MV-4-11 (cell line): ENCODE measurements at places on chromosomes 13 and 19.

DNA sequence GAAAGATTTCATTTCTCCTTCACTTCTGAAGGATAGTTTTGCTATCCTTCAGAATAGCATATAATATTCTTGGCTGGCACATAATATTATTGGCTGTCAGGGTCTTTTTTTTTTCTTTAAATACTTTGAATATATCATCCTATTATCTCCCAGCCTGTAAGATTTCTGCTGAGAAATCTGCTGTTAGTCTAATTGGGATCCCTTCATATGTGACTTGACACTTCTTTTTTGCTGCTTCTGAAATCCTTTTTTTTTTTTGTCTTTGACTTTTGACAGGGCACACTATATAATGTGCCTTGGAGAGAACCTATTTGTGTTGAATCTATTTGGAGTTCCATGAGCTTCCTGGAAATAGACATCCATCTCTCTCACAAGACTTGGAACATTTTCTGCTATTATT, 136.9 kb upstream of the UBL3 start:
- no peak for DNase-seq

DNA sequence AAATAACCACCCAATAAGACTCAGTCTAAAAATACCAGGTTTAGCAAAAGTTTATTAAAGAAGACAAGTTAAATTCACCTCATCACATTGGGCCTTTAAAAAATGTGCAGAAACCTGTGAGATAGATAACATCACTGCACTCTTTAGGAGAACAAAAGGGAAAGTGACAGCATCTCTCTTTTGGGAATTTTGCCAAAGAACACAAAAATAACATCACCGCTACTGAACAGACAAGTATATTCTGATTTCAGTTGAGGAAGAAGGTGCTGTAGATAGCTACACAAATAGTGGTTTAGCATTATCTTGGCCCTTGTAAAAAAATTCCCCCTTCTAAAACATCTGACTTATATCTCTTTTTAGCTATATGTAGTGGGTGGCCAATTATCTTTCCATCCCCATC, 244.7 kb downstream of the VWA8 start:
- DNase-seq, result no peak

DNA sequence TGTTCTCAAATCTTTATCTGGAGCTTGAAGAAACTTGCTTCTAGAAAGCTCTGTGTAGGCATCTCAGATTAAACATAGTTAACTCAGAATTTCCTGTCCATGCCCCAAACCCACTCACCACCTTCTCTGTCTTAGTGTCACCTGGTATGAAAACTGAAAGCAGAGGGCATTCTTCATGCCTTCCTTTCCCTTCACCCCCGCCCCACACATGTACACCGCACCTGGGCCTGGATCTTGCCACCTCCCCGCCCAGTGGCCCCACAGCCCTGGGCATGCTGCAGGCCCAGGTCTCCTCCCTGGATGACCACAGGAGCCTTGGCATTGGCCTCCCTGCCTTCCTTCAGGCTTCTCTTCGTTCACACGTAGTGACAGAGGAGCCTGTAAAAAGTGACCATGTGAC, 15.8 kb downstream of the CFAP97D2 start:
- DNase-seq, result no peak

DNA sequence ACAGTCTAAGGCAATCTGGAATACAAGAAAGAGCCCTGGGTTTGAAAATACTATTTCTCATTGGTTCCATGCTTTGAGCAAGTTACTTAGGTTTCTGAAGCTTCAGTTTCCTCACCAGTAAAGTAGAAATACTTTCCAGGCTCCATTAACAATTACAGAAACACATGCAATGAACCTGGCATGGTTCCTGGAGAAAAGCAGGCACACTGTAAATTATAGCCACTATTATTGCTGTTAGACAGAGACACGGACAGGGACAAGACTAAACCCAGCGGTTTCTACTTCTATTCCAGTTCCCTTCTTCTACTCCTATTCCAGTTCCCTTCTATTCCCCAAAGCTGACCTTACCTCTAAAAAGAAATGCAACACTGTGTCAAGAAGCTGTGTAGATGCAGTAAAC, 41.2 kb downstream of the MIPEP start:
- DNase-seq, result no peak

- DNase-seq, result peak; percentile 11
Measured at GRCh38 chr19:5125797-5126497, 157.0 kb downstream of the KDM4B start.

GRCh38 chr13:101626925-101627555, 174.6 kb downstream of the ITGBL1 start:
- peak; percentile 60 for DNase-seq

- DNase-seq, result peak; percentile 95
Measured at GRCh38 chr19:50371914-50372475, 4.3 kb upstream of the NR1H2 start.

DNA sequence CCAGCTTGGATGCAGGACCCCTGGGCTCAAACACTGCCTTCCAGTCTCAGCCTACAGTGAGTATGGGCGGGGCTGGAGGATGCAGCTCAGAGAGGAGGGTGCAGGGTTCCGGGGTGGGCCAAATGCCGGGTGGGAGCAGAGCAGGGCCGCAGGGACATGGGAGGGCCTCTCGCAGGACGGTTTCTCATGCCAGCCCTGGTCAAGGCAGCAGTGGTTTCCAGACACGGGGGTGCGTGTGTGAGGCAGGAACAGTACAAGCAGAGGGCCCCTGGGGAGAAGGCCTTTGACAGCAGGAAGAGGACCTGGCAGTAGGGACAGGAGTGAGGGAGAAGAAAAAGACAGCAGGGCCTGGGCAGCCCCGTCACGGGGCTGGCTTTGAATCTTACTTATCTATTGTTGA, 34.1 kb downstream of the CRTC1 start:
- DNase-seq, result no peak

DNA sequence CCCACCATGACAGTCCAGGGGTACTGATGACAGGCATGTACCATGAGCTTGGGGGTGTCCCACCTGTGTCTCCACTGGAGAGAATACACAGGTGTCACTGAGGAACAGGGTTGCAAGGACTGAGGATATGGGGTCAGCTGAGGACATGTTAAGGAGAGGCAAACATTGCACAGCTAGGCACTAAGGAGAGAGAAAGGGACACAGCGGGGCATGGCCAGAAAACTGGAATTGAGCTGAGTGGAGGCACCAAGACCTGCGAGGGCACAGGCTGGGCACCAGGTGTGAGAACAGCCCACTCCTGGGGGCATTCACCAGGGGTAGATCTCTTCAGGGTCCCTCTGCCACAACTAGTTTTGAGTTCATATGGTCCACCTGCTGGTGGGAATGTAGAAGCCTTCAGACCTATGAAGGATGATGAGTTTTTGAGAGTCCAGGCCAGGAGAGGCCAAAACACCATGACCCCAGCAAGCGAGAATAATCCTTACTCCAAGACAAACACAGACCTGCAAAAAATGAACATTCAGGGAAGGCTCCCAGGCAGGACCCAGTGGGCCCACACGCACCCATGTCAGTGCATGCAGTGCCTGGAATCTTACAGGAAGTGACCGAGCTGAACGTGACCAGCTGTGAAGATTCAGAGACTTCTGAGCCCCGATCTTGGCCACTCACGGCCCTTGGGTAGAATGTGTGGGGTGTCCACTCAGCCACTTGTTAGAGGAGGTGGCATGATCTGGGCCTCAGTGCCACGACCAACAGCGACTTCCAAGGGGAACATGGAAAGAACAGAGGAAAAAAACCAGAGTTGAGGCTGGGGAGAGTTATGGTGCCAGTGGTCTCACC, 1.4 kb upstream of the ZNF584 start:
- no peak for DNase-seq

GRCh38 chr19:31575846-31576335, 226.7 kb upstream of the TSHZ3 start:
- DNase-seq, result no peak

- DNase-seq, result no peak
Measured at GRCh38 chr13:44759384-44760360, 183.5 kb upstream of the TSC22D1 start.

DNA sequence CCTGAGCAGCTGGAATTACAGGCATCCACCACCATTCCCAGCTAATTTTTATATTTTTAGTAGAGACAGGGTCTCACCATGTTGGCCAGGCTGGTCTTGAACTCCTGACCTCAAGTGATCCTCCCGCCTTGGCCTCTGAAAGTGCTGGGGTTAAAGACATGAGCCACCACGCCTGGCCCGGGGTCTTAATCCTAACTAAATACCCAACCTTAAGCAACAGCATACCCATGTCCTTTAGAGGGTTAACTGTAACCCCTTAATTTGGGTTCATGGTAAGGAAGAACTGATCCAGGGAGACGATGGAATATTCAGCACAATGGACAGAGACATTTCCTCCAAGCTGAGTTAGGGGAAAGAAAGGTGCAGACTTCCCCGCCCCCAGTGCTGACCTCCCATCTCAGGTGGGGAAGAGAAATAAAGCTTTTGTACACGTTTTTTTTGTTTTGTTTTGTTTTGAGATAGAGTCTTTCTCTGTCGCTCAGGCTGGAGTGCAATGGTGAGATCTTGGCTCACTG, 8.7 kb upstream of the GALP start:
- no peak for DNase-seq

- DNase-seq, result peak; percentile 6
Measured at GRCh38 chr13:35987572-35988513, 143.3 kb downstream of the DCLK1 start.

- no peak for DNase-seq
Measured at GRCh38 chr13:95462801-95463200, 89.7 kb upstream of the CLDN10 start.

DNA sequence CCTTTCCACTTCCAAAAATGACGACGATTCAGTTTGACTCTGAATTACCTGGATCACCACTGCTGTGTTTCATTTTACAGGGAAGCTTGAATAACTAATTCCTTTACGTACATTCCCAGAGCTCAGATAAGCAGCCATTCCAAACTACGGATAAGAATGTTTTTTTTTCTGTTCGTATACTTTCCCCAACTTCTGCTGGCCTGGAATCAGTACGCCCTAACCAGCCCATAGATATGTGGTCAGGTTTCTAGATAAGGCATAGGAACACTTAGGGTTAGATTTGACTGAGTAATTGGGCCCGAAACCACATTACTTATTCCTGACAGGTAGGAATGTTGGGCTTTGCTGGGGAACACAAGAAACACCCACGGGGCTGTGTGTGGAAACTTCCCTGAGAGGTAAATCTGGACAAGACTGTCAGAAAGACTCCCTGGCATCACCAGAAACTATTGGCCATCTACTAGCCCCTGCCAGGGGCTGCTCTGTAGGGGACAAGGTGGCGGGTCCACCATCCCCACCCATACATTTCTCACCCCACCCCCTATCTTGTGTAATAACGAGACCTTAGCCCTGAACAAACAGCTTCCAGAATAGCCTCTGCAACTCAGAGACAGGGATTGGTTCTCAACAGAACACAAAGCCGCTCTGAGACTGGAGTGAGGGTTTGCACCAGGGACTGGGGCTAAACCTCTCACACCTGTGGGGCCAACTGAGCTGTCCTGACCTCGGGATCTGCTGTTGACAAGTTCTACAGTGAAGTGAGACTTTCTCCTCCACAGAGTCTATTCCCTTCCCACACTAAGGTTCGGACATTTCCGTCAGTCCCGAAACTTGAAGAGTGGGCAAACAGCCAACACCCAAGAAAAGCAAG, 15.6 kb downstream of the RHPN2 start:
- no peak for DNase-seq

- no peak for DNase-seq
Measured at GRCh38 chr13:66860878-66861417, 369.2 kb downstream of the PCDH9 start.

- no peak for DNase-seq
Measured at GRCh38 chr13:112495465-112495864, 92.5 kb downstream of the TUBGCP3 start.

DNA sequence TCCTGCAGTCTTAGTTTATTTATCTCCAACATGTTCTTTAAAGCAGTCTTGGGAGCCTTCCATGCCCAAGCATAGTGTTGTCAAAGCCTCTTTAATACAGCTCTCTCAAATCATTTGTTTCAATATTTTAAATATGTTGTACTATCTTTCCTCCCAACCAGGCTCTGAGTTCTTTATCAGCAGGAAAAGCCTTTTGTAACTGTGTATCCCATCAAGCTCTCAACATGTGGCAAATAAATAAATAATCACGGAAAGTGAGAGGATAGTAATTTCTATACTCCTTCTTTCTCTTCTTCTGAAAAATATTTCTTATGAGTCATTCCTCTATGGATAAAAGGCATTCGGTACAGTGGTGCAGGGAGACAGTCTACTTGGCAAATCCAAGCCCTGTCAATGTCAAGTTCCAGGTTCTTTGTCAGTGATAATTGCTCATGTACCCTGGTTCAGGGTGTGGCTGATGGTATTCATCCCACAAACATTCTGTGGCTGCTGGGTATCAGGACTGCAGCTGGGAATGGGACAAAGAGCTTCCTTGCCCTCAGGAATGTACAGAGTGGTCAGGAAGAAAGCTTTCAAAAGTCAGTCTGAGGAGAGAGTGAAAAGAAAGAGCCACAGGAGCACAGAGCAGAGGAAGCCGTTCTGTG, 384.3 kb downstream of the EFNB2 start:
- DNase-seq, result no peak

DNA sequence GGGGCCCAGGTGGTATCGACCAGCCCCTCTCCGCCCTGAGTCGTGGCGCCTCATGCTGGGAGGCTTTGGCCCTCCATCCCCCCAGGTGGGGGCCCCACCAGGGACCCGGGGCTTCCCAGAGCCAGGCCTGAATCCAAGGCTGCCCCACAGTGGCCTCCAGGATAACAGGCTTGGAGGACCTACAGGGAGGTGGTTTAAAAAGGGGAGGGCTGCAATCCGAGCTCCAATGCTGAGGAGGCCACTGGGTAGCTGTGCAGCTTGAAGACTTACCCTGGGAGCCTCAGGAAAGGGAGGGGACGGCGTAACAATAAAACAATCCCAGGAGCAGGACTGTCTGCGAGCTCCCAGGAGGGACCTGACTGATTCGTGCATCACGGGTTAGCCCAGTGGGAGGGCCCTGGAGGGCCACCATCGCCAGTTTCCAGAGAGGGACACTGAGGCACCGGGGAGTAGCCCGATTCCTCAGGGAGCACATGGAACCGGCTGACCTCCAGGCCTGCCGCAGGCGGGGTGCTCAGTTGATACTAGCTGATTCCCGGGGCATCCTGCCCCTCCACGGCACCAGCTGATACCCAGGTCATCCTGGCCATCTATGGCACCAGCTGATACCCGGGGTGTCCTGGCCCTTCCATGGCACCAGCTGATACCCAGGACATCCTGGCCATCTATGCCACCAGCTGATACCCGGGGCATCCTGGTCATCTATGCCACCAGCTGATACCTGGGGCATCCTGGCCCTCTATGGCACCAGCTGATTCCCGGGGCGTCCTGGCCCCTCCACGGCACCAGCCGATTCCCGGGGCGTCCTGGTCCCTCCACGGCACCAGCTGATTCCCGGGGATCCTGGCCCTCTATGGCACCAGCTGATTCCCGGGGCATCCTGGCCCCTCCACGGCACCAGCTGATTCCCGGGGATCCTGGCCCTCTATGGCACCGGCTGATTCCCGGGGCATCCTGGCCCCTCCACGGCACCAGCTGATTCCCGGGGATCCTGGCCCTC, 3.7 kb upstream of the C2CD4C start:
- DNase-seq, result no peak
